ENCODE measurements at places on chromosomes 2 and 18.
A peak's percentile ranks its signal among the peaks of the same experiment; 100 is the strongest.

DNA sequence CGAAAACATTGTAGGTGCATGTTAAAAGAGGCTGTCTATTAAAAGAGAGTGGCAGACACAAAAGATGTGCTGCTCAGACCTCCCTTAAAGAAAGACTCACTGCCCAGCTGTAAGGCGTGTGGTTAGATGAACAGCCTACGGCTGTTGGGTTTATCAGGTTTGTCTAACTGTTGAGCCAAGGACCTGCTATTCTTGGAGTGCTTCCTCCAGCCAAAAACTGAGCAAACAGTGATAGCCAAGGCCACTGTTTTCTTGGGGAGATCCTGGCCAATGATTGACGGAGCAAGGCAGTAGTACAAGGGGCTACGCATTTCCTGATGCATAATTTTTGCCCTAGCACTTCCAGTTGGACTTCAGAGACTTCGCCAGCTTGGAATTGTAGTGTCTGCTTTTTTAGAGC is 1.4 kb upstream of the RAB3GAP1 start:
- DNase-seq, result no peak

GRCh38 chr2:109471658-109472057 is 142.1 kb downstream of the SEPTIN10 start:
- DNase-seq, result no peak

- DNase-seq, result peak; percentile 31
These were observed 5.1 kb upstream of the CALCRL start for GRCh38 chr2:187453078-187453641.

DNA sequence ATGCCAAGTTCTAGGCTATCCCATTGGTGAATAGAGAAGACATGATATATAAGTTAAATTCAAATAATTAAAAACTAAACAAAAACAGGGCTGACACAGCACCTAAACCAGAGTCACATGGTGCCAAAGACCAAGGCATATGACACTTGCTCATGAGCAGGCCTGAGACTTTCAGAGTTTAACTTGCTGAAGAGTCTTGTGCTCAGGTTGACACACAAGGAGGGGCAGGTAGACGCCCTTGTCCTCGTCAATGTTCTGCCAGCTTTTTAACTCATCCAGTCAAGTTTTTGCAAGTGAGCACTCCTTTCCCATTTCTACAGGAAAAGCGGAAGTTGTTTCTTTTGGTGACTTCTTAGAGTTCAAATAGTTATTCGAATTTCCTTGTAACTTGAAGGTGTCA is 289.7 kb downstream of the CYRIA start:
- DNase-seq, result no peak

DNA sequence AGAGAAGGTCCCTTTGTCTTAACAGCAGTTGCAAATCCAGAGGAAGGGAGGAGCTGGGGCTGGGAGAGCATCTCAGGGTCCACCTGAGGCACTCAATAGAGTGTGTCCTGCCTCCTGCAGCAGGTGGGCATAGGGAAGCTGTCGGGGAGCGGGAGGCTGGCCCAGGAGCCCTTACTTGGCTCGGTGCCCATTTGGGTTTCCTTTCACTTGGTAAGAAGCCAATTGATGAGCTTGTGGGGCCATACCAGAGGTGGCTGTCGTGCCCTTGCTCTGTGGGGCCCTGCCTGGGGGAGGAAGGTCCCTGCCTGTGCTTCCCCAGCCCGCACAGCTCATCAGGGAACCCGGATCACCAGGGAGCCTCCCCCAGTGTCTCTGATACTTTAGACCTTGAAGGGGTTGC is 229.7 kb downstream of the DYSF start:
- no peak for DNase-seq

DNA sequence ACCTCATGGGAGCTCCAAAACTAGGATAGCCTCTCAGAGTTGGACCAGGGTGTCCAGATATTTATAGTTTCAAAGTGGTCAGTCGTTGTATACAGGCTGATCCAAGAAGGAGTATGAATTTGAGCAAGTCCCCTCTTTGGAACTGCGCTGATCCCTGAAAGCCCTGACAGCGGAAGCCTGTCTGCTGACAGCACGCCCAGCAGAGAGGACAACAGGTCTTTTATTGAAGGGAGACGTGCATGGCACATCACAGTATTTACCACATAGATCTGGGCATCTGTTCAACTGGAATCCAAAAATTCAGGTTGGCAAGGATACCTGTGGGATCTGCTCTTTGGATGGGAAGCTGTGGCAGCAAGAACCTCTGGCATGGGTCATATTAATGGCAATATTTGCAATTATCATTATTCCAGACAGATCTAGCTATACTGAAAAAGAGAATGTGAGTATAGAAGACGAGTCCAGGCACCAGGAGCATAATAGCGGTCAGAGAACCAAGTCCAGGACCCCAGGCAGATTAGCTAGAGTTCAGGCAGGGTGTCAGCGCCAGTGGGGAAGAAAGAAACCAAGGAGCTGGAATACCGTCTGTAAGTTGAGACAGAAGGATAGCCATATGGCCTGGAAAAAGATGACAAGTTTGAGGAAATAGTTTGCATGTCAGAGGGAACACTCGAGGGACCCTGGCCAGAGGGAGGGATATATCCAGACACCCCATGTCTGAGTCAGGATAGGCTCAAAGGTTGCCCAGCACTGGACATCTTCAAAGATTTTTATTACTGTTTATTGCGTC is 260.4 kb upstream of the FANCL start:
- DNase-seq, result peak; percentile 47

DNA sequence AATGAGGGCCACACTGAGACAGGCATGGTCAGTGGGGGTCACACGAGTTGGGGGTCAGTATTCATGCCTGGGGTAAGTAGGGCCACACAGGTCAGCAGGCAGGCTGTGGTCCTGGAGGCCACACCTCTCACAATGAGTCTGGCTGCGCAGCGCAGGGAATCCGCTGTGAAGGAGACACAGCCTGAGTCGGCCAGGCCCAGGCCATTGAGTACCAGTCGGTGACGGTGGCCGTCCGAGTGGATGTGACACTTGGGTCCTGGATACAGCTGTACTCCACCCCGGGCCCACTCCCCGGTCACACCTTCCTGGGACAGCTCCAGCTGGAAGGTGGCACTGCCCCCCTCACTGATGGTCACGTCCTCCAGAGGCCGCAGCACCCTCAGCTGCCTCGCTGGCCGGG is 10.5 kb downstream of the TMEM198 start:
- DNase-seq, result no peak

GRCh38 chr2:240510513-240511210 is 47.1 kb downstream of the ANKMY1 start:
- no peak for DNase-seq

DNA sequence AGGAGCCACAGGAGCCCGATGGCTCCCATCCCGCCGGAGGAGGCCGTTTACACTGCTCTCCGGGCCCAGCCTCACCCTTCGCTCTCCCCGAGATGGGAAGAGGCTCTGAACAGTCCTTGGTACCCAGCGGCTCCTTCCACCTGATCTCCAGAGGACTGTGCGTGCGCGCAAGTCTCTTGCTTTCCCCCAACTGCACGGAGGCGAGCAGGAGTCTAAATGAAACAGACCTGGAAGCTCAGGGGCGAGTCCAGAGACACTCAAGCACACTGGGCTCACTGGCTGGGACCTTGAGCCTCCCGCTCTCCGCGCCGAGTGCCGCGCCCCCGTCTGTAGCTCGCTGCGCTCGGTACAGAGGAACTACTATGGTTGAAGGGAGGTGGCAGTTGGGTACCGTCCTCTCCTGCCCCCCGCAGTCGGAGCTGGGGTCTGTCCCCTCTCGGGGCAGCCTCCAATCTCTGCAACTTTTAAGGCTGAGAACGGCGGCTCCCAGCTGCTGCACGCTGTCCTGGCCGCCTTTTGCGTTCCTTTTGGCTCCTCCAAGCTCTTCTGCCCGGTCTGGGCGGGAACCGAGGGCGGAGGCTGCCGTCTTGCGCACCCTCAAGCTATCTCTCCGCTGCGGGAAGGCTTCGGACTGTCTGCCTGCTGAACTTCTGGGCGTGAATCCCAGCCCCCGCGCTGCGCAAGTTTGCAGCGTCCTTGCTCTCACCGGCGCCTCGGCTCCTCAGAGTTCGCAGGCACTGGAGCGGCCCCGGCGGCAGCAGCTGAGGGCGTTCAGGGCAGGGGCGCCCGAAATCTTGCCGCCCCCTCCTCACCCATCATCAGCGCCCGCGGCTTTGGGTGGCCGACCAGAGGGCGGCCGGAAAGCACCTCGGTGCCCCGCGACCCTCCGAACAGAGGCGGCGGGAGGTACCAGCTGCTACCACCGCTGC is 491 bp downstream of the ALK start:
- DNase-seq, result no peak

- DNase-seq, result peak; percentile 58
These were observed 2.1 kb downstream of the POMC start for GRCh38 chr2:25165992-25166875.

- no peak for DNase-seq
These were observed 287.2 kb downstream of the CYP26B1 start for GRCh38 chr2:71860381-71860926.

GRCh38 chr2:79940364-79940763 is 364.2 kb downstream of the LRRTM1 start:
- DNase-seq, result peak; percentile 59

GRCh38 chr2:139759000-139759505 is 978.9 kb upstream of the NXPH2 start:
- no peak for DNase-seq

- no peak for DNase-seq
These were observed 126.2 kb downstream of the EHBP1 start for GRCh38 chr2:62831729-62832128.

- DNase-seq, result peak; percentile 36
These were observed 85.3 kb upstream of the RAB27B start for GRCh38 chr18:54742659-54743604.

DNA sequence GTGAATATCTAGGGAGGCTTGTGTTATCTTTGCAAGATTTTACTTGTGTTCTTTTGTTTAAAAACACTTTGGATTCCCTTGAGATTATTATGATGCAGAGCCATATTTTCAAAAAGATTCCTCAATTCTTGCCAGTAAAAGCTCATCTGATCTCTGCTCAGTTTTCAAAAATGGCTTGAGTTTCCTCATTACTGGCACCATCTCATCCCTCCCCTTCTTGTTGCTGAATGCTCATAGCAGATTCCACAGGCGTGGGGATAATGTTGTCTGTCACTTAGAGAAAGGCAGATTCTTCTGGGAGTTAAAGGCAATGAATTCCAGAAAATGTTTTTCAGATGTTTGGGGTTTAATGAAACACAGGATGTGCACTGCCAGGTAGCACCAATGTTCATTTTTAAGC is 170.4 kb upstream of the TANK start:
- no peak for DNase-seq

DNA sequence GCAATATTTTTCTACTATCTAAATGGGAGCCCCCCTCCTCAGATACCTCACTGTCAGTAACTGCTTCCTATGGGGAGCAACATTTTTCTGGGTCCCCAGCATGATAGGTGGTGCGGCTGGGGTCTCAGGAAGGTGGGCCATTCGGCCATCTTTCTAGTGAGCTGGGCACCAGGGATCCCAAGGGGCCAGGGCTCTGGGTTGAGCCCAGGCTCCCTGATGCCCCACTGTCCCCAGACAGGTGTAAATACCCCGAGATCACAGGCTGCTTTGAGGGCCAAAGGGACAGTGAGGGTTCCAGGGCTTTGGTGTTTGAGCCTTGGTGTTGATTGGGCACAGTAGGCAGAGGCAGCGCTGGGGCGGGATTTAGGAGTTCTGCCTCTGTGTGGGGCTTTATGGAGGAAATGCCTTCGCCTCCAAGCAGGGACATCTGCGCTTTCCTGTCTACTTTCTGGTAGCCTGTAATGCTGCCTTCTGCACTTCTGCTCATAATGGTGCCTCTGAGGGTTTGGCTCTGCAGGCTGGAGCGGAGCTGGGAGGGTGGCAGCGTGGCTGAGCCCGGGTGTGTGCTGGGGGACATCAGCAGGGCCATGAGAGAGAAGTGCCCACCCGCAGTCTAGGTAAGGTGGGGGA is 5.3 kb downstream of the ITM2C start:
- DNase-seq, result no peak

DNA sequence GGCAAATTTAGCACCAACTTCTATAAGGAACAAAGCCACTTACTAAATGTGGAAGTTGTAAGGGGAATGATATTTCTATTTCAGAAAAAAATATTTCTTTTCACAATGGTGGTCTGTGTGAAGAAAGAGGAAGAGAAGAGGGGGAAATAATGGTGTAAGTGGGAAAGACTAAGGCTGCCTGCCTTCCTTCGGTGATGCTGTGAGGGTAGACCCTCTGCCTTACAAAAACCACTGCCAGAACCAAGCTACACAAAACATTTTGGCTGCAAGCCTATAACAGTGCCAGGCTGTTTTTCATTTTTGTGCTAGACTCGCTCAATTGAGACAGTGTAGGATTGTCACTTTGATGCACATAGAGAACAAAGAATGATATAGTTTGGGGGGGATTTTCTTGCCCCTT is 286.6 kb downstream of the ZEB2 start:
- peak; percentile 49 for DNase-seq

DNA sequence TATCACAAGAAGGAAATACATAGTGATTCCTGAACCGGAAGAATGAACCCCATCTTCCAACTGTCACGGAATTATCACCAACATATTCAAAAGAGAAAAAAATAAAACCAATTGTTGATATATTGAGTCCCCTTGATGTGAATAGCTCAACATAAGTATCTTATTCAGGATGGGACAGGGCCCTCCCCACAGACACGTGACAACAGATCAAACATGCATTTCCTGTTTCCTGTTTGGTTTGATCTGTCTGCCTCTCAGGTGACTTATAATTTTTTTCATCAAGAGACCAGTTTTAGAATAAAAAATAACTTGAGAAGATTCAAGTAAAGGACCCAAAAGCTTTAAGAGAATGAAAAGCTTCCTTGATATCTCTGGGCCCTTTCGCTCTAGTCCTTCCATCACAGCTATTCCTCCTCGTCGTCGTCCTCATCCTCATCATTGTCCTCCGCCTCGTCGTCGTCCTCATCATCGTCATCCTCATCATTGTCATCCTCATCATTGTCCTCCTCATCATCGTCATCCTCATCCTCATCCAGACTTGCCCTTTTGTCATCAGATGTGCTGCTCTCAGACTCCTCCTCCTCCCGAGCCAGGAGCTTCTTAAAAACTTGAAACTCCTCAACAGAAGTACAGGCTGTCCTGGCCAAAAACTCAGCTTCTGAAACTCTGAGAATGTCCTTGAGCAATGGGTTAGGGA is 6.3 kb downstream of the MTERF4 start:
- no peak for DNase-seq

DNA sequence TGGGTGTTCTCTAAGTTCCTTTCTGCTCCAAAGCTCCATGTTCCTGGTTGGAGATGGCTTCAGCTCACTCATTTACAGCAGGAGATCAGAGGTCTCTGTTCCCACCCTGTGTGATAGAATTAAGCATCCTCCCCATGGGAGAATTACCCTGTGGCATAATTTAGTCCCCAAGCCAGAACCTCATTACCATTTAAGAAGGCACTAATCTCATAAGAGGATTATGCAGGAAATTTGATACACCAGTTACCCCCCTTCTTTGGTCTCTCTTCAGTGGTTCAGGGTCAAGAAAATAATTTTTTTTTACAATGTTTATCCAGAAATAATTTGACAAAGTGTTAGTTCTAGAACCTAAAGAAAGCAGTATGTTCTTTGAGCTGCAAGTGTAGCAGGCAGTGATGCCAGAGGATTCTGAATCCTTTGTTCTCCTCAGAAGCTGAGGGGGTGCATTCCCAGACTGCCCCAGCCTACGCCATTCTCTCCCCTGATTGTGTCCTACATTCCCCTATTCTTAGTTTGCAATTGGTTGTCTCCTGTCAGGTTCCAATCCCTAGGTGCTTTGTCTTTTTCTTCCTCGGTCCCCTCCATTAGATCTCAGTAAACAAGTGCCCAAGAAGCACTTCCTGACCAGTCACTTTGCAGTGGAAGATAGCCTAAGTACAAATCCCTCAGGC is 163.6 kb downstream of the PRKCE start:
- DNase-seq, result no peak

Measured in Ammon's horn (tissue), 1 donor.